Fibroblast of pulmonary artery (primary cell): ENCODE measurements at places on chromosomes 4 and X.

- DNase-seq: peak; percentile 87
Measured at GRCh38 chr4:212438-213188, 88.3 kb downstream of the ZNF718 start.

- DNase-seq: peak; percentile 50
Measured at GRCh38 chrX:53287493-53288138, 6.2 kb upstream of the IQSEC2 start.

- DNase-seq: no peak
Measured at GRCh38 chr4:51859476-51860031, 16.6 kb downstream of the DCUN1D4 start.

DNA sequence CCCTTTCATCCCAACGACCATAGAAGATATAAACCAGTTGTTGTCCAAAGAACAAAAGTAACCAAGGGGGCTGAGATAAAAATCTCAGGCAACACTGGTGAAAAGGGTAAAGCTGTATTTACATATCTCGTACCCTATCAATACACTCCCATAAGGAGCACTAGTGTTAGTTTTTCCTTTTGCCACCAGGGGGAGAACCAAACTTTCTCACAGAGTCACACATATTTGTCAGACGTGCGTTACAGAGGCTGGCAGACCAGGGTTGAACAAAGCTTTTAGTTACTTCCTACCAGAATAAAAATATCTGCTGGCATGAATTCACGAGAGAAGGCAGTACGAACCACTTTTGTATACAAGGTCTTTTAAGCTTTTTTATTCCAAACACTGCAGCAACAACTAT lies 88.3 kb downstream of the AMELX start:
- peak; percentile 73 for DNase-seq

DNA sequence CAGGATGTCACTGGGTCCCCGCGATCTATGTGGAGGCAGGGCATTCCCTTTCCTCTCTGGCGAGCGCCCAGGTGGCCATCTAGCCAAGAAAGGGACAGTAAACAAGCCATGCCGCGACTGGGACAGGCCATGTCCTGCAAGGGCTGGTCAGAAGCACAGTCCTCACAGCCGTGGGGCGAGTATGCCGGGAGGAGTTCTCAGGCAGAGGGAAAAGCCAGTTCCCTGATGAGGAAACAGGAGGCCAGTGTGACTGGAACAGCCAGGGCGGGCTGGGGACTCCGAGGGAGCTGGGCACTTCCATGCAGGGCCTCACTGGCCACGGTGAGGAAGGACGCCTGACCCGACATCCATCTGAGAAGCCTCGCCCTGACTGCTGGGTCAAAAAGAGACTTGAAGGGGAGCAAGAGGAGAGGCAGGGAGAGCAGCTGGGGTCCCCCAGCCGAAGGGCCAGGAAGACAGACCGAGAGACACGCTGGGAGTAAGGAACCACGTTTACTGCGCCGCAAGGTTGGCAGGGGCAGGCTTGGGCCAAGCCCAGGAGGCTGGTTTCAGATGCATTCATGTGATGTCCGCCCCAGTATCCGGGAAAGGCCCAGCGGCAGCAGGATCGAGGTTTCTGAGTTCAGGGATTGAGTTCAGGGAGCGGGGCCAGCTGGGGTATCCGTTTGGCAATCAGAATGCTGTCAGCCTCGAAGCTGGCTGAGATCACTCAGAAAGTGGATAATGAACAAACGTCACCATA lies 15.0 kb downstream of the CFAP99 start:
- DNase-seq: no peak

- peak; percentile 62 for DNase-seq
Measured at GRCh38 chr4:138507522-138507921, 265.4 kb upstream of the SLC7A11 start.

DNA sequence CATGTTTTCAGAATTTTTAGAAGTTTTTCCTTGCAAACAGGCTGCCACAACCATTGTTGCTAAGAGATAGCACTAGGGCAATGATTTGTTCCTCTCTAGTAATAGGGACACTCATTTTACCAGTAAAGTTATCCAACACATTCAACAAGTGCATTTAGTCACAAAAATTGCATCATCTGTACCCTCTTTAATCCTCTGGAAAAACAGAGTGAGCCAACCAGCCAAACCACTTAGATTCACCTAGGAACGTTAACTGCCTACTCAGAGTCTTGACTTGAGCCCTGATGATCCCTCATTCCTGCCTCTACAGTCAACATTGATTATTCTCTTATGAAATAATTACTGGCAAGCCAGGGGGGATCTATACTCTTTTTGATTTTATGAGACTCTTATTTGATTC lies 17.0 kb upstream of the ADGRA3 start:
- DNase-seq: no peak

DNA sequence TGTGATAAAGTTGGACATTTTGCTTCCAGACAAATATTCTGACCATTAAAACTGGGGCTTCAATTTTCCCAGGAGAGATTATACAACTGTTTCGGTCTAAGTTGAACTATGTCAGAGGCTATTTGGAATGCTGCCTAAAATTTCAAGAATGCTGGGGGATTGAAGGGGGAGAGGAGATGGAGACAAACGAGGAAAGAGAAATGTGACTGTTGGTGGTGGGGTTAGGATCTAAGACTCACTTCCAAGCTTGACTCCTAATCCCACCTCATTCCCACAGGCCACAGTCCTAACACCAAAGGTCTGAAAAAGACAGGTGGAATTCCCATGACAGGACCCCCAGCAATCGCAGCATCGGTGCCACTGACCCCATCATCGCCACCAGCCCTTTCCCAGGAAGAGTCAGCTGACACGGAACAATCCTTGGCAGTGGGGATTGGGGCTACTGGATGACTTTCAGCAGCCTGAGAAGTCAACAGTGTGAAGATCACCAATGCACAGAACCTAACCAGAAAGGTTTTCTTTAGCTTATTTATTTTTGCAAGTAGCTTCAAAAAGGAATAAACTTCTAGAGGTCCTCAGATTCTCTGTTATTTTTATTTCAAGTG lies 74.0 kb upstream of the PRSS48 start:
- peak; percentile 73 for DNase-seq

DNA sequence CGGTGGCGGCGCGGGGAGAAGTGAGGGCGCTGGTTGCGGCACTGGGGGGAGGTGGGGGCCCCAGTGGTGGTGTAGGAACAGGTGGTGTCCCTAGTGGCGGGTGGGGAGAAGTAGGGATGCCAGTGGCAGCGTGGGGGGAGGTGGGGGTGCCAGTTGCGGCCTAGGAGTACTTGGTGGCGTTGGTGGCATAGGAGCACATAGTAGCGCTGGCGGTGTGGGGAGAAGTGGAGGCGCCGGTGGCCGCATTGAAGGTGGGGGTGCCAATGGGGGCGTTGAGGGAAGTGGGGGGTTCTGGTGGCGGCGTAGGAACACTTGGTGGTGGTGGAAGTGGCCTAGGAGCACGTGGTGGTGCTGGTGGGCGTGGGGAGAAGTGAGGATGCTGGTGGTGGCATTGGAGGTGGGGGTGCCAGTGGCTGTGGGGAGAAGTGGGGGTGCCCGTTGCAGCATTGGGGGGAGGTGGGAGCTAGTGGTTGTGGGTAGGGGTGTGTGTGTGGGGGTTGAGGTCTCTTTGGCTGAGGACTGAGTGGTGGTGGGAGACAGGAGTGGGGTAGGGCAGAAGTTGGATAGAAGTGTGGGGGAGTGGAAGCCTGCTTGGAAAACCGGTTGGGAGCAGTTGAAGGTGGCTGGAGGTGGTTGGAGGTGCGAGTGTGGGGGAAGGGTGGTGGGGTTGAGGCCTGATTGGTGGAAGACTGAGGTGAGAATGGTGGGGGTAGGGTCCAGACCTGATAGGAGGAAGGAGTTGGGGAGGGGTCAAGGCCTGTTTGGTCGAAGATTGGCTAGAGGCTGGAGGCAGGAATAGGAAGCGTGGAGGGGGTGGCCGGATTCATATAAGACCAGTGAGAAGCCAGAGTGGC lies 1.1 kb downstream of the GCNA start:
- no peak for DNase-seq

DNA sequence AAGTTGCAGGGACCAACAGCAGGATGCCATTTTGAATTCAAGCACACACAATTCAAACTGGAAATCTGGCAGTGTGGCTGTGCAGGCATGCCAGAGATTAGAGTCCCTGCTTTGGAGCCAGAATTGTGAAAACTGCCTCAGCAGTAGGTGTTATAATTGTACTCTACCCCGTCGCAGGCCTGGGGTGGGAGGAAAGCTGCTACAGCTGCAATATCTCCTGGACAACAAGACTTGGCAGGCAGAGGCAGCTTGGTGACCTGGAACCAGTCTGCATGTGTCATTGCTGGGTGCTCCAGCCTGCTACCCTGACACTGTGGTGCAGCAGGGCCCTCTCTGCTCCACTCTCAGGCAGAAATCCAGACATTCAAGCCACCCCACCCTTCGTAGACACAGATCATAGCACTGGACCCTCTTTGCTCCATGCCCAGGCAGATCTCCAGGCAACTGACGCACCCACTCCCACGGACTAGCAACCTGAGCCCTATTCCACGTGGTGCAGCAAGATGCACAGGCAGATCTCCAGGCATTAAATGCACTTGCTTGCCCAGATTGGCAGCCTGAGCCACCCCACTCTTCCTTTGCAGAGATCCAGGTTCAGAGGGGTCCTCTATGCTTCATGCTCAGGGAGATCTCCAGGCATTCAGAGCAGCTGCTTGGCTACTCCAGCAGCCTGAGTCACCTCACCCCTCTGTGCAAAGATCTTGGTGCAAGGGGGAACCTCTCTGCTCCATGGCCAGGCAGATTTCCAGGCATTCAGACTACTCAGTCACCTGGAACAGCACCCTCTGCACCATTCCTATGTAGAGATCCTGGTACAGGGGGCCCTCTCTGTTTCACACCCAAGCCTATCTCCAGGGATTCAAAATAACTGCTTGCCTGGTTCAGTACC lies 140.5 kb downstream of the LRBA start:
- DNase-seq: peak; percentile 40

DNA sequence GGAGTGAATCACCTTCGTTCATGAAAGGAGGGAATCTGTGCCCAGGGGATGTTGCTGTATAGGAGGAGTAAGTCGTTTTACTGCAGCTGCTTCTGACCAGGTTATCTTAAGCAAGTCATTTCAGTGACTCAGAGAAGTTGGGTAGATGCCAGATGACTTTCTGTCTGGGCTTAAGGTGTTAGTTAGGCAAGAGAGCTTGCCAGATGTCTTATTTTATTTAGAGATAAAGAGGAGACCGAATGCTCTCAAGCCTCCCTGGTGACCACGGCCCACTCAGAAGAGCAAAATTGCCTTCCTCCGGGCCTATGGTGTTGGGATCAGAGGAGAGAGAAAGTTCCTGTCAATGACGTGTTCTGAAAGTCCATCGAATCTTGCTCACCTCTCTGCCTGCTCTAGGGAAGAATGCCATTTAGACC lies 16.3 kb upstream of the ZNF827 start:
- peak; percentile 91 for DNase-seq

DNA sequence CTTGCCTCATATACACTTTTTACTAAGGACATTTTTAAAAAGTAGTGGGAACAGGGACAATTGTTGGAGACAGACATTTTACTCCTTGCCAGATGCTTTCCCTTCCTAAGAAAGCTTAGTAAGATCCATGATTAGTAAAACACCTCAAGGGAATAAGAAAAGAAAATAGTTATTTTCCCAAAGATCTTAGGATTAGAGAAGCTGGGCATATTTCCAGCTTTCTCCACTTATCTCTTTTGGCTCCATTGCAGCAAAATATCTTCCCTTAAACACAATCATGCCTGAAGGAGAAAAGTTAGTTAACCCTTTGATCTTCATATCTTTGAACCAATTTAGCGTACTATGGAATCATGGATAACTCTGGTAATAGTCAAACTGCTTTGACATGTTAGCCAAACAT lies 257.9 kb downstream of the PCDH18 start:
- DNase-seq: peak; percentile 41

GRCh38 chr4:174764105-174764729 lies 64.8 kb downstream of the GLRA3 start:
- DNase-seq: peak; percentile 71

- no peak for DNase-seq
Measured at GRCh38 chr4:111986095-111986494, 159.2 kb upstream of the FAM241A start.
